ENCODE measurements at places on chromosomes 1 and 21.

- DNase-seq = no peak
Observed at GRCh38 chr1:60262701-60263100, 189.1 kb upstream of the C1orf87 start.

DNA sequence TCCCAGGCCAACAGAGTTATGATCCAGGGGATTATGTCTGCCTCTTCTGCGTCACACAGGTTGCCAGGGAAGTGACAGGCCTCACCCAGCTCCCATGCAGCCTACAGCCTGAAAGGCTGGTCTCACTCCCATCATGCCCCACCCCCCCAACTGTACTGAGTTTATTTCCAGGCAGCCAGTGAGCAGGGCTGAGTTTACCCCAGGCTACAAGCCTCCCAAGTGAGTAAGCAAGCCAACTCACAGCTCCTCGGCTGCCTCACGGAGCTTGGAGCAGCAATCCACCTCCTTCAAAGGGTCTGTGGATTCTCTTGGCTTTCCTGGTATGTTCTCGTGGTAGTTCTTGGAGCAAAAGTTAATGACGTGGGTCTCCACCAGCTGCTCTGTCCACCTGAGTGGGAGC lies 1147.6 kb upstream of the ADGRL4 start:
- no peak for DNase-seq

- peak; percentile 54 for DNase-seq
Observed at GRCh38 chr1:161440312-161440894, 64.9 kb upstream of the FCGR2A start.

GRCh38 chr1:73801912-73802429 lies 396.0 kb downstream of the LRRIQ3 start:
- DNase-seq = no peak

GRCh38 chr1:35929730-35930592 lies 944 bp upstream of the AGO3 start:
- peak; percentile 8 for DNase-seq

- DNase-seq = no peak
Observed at GRCh38 chr21:27772816-27773215, 805.9 kb upstream of the ADAMTS5 start.

DNA sequence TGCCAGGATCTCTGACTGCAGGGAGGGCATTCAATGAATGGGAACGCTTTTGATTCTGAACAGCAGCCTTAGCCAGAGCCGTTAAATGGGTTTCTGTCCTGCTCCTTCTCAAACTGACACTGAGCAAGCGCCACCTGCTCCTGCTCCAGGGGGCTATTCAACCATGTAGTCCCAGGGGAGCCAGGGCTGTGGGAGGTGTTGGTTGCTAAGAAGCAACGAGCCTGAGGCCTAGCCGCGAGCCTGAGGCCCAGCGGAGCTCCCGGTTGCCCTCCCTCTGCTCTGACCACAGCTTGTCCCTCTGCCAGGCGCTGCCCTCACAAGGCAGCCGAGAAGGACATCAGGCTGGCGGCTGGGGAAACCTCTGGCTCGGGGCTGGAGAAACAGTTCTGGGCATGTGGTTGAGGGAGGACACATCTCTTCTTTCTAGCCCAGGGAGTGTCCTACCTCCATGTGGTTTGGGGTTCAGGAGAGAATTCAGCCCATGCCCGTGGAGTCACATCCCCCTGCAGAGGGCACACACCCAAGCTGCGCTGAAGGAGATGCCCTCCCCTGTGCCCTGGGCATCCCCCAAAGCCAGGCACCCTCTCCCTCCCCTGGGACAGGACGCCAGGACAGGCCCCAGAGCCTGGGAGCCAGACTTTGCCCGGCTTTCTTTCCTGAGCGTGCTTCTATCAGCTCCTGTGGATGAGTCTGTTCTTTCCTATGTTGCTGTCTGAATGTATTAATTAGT lies 18.0 kb downstream of the PCP4 start:
- no peak for DNase-seq

DNA sequence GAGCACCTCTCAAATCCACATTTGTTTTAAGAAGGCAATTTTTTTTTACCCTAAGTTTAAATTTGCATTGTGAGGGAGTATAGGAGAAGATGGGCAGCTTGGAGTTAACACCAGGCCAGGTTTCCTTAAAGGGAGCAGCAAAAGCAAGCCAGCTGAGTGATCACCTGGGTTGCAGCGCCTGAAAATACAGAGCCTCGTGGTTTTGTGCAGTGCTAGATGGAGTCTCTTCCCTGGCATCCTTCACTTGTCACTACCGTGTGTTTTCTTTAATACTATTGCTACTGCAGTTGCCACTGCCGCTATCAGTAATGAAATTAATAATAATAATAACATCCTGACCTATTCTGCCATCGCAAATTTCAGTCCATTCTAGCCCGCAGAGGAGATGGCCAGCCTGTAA lies 35.2 kb upstream of the VAV3 start:
- DNase-seq = no peak

DNA sequence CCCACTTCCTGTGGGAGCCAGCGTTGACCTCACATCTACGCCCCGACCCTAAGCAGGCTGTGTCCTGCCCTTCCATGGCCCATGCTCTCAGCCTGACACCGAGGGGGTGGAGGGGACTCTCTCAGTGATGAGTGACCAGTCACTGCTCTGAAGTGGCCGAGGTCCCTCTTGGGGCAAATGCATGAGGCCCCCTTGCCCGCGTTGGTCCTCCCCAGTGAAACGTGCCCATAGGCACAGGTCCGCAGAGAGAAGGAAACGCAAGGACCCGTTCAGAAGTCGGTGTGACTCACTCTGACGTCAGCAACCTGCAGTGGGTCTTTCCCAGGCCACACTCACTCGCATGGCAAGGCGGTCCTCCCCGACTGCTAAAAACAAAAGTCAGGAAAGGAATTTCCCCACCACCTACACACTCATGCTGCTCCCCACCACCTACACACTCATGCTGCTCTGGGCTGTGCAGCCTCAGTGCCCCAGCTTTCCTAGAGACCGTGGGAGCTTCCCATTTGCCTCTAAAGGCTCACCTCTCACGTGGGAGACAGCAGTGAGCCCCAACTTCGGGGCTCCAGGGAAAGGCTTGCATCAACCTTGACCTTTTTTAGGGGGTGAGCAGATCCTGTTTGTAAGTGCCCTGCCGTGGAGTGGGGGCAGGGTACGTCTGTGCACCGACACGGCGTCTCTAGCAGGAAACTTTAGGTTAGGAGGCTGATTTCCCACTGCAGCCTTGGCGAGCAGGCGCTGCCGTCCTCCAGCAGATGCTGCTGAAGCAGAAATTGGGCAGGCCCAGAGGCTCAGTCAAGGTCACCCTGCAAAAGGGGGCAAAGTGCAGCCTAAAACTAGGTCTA lies 11.4 kb downstream of the UBASH3A start:
- peak; percentile 80 for DNase-seq

DNA sequence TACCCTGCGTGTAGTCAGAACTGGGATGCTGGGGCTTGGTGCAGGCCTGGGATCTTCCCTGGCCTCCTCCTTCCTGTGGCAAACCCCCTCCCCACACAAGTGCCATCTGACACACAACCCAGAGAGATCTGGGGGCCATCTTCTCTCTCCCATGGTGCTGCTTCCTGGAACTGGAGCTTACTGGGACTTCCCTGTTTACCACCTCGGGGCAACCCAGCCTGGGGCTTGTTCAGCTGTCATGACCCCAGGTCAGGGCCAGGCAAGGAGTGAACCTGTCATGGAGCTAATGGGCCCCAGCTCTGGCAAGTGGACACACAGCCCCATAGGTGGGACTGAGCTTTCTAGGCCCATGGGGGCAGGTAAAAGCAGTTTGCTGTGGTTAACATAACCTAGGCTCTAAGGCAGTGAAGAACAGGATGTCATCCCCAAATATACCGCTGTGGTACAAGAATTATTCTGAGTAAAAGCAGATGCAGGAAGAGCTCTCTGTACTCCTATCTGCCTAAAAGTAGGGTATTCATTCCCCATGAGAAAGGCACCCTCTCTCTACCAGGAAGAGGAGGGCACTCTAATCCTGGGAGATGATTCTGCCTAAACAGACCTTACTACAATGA lies 2.4 kb downstream of the TRIM11 start:
- no peak for DNase-seq

GRCh38 chr1:246753670-246754535 lies 29.7 kb downstream of the SCCPDH start:
- peak; percentile 38 for DNase-seq

- no peak for DNase-seq
Observed at GRCh38 chr1:204406621-204407020, 5.0 kb downstream of the PPP1R15B start.

- DNase-seq = no peak
Observed at GRCh38 chr1:77509051-77509492, 173.4 kb downstream of the ZZZ3 start.

GRCh38 chr1:32062867-32063230 lies 9.9 kb upstream of the TMEM39B start:
- no peak for DNase-seq

- DNase-seq = no peak
Observed at GRCh38 chr1:66375125-66375524, 158.8 kb upstream of the SGIP1 start.

DNA sequence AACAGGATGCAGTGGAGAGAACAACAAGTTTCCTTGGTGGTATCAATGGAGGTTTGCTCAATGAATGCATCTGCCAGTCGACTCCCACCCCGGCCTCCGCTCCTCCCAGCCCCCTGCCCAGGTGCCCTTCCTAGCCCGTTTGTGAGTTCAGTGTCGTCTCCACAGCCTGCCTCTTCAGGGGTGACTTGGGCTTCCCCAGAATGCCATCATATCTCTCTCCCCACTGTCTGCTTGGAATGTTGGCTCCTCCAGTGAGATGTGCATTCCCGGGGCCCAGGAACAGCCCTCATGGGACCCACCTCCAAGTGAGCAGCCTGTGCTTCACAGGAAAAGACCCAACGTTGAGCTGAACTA lies 30.5 kb downstream of the MATN1 start:
- no peak for DNase-seq

DNA sequence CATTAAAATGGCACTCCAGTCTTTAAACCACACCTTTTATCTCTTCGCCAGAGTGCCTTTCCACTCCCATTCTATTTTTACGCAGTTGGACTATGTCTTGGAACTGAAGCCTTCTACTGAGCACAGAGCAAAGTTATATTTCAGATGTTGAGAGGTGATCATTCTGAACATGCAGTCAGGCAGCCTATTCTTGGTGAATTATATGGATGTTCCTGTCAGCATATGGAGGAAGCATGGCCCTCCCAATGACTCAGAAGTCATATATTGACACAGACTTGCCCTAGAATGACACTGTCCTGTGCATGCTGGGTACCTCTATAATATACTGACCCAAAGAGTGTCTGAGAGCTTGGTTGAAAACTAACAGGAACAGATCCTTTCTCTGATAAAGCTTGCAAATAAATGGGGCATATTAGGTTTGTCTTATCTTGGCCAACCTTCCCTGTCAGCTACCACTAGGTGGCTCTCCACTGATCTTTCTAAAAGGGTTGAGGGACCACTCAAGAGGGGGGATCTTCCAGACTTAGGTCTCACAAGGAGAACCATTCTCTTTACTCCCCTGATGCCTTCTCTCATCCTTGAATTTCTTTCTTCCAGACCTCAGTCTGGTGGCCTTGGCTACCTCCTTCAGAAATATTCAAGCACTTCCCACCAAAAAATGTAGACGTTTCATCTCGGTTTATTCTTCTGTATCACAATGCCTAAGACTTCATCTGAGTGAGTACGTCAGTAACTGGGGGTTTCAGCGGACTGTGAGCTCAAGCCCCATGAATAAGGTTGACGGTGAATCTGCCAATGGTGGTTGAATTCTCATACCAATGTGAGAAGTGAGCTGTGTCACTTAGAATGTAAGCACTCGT lies 11.8 kb upstream of the ALG14 start:
- no peak for DNase-seq

DNA sequence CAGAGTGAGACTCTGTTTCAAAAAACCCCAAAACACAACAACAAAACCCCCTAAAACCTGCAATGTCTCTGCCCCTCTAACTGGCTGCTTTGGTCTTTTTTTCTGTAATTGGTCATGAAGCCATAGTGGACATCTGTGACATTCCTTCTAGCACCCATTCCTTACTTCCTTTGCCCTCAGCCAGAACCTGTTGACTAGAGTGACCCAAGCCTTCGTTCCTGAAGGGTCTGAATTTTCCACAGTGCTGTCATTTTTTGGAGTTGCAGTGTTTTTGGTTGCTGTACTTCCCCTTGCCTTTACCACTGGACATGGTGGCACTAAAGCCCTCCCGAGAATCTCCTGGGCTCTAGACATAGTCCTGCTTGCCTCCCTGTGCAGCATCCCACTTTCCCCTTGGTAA lies 48.5 kb upstream of the LIN9 start:
- DNase-seq = no peak

GRCh38 chr1:211827051-211827450 lies 3.5 kb downstream of the LPGAT1 start:
- DNase-seq = no peak

GRCh38 chr1:225880222-225880588 lies 2.0 kb downstream of the TMEM63A start:
- DNase-seq = no peak

DNA sequence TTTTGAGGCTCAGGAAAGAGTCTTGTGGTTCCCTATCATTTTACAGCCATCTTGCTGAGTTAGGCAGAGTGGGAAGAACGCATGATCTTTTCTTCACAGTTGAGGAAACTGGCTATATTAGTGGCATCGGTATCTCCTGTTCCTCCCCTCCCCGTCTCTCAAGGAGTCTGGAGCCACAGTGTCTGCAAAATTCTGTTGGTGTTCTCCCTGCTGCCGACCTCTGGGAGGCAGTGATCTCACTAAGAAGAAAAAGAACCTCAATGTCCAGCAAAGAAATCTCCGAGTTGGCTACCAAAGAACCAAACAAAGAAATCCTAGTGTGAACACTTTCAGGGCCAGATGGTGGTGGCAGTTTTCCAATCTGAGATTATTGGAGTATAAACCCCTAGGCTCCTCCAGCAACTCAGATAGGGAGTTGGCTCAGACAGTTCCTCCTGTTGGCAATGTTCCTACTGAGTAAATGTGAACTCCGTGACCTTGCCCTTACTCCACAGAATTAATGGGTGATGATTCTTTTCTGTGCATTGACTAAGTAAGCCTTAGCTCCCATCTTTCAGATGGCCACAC lies 41.2 kb downstream of the PRAMEF20 start:
- no peak for DNase-seq

DNA sequence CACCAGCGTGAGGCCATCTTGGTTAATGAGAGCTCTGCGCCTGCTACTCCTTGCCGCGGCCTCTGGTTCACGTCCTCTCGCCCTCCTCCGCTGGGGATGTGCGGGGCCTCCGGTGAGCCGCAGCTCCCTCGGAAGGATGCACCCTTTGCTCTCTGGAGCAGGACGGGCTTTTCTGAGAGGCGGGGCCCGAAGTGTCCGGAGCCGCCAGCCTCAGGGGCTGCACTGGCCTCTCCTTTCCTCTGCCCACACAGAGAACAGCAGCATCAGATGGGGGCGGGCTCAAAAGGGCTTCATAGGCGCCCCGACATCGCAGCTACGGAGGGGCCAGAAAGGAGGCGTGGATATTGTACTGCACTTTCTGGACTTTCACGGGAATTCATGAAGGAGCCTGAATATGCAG lies 284.7 kb downstream of the CAMTA1 start:
- DNase-seq = no peak

- no peak for DNase-seq
Observed at GRCh38 chr1:246270236-246270635, 236.8 kb downstream of the SMYD3 start.

- DNase-seq = no peak
Observed at GRCh38 chr21:22399681-22400514, 1401.7 kb downstream of the NCAM2 start.

GRCh38 chr1:6500544-6501278 lies 9.2 kb upstream of the PLEKHG5 start:
- no peak for DNase-seq

GRCh38 chr1:184790642-184791549 lies 36.2 kb upstream of the EDEM3 start:
- no peak for DNase-seq

- DNase-seq = no peak
Observed at GRCh38 chr21:18622383-18622782, 218.8 kb upstream of the TMPRSS15 start.

GRCh38 chr1:155014709-155015508 lies 12.3 kb downstream of the ZBTB7B start:
- no peak for DNase-seq
